ENCODE measurements at places on chromosomes 5 and 9. TPM values are rescaled to one million over a fixed set of nuclear protein-coding genes. Genes with fewer than 3 reads are reported as not detected.

The HTR4 gene
- not detected for total RNA-seq

The OR1J2 gene
- total RNA-seq: not detected

The DIPK1B gene
- 238 TPM for total RNA-seq

The ABCA1 gene
- 35.7 TPM for total RNA-seq

The GRM6 gene
- not detected for total RNA-seq

The SLC36A2 gene
- total RNA-seq: not detected

GRCh38 chr9:123525424-123525823, 169.4 kb downstream of the CRB2 start:
- no peak for DNase-seq

DNA sequence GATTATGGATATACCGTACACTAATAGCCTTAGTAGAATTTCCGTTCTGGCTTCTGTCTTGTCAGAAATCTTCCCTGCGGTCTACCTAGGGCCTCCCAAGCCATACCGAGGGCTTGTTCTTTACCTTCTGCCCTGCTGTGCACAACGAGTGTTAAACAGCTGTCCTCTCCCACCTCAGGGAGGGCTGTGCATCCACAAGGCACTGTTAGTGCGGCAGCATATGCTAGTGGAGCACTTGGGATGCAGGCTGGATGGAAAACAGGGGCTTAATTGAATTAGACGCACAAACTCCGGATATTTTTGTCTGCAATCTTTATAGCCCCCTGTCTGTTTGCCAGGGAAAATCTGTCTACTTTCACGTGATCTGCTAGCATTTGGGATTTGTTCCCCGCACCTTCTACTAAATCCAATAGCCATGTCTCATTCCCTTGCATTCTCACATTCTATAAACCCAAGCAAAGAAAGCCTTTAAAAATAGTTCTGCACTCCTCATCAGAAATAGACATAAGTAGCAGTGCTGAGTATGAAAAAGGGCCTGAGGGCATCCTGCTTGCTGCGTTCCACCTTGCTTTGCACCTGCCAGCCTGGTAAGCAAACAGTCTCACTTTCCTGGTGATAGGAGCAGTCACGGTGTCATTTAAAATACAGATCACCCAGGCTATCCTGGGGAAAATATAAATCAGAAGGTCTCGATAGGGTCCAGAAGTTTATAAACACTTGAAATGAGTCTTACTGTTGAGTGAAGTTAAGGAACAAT, 382.6 kb downstream of the RASEF start:
- DNase-seq: no peak
